NCI-H187 treated with DMSO at 0.1 percent for 48 hours (cell line): ENCODE measurements at places on chromosomes 12 and 14.

- DNase-seq, result no peak
Observed at GRCh38 chr14:57897144-57897748, 31.4 kb upstream of the SLC35F4 start.

DNA sequence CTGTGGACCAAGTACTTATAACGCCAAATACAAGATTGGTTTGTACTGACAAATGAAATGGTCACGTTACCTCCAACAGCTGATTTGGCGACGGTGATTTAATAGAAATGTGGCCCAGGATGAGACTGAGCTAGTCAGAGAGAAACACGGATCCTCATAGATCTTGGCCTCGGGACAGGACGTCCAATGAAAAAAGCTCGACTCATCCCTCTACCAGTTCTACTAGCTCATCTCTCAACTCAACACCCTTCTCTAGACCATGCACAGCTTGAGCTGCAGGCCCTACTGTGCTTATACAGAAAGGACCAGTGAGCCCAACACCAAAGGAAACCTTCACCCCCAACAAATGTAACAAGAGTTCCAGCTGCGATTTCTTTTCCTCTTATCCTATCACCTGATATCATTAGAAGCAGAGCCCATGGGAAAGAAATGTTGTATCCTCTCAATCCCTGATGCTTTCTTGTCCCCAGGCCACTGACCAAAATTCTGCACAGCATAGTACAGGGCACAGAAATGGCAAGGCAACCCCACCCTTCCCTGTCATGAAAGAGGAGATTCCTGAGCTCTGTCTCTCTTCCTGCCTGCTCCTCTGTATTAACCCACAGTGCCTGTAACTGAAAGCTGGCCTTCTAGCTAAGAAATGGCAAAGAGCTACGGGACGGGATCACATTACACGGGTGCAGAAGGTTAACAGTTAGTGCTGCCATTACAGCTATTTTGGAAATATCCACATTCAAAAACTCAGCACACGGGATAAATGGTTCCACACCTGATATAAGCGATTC lies 39.2 kb downstream of the DICER1 start:
- DNase-seq, result no peak

- peak; percentile 91 for DNase-seq
Observed at GRCh38 chr14:31950764-31951637, 126.1 kb upstream of the ARHGAP5 start.

DNA sequence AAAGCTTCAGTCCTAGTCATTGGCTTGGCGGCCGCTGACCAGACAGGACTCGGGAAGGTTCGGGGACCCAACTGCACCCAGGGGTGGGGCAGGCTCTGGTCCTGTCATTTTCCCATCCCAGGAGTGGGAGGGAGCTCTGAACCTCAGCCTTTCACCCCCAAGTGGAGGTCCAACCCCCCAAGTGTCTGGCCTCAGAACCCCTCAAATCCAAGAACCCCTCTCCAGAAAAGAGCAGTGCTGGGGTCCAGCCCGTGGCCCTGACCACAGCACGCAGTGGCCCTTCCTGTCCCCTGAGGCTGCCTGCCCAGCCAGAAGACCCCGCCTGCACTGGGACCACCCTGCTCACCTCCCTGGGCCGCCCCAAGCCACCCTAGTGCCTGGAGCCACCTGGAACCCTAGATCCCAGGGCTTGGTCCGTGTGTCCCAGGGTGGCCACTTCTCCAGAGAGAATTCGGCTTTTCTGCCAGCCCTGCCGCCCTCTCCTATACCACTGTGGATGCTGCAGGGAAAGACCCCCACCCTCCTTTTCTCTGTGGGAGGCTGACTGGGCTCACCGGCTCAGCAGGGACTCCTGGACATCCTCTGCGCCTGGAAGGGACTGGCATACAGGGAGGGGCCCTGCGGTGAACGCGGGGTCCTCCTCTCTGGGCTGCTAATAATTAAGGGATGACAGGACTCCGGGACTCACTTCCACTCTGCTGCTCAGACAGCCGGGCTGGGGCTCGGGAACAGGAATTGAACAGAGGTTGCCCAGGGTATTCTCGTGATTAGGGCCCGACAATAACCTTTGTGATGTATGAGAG lies 326.9 kb upstream of the SFSWAP start:
- no peak for DNase-seq

DNA sequence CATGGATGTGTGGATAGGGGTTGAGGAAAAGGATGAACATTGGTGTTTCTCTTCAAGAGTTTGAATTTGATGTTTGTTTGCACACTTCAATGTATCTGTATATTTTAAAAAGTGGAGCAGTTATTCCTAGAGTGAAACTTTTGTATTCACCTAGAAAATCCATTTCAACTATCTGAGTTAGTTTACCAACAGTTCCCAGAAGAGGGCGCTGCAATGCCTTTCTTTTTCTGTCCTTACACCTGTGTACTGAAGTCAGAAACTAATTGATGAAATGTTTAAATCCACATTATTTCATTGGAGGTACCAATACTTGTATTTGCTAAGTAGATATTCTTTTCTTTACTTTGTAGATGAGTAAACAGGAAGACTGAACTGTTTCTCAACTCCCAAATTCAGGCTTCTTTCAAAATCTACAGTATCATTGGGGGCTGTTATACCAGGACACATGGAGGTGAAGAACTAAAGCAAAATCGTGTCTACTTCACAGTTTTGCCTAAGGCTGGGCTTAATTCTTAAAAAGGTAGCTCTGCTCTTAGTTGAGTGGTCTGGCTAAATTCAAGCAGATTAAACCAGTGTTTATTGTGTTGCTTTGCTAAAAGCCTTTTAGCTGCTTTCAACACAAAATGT lies 26.6 kb upstream of the KLRB1 start:
- DNase-seq, result no peak

- DNase-seq, result no peak
Observed at GRCh38 chr14:99947695-99948094, 117.5 kb upstream of the EVL start.

GRCh38 chr12:124742678-124743077 lies 121.0 kb downstream of the SCARB1 start:
- no peak for DNase-seq

GRCh38 chr14:65206448-65207096 lies 104.3 kb upstream of the MAX start:
- DNase-seq, result no peak

GRCh38 chr14:71103662-71104484 lies 196.6 kb downstream of the PCNX1 start:
- DNase-seq, result peak; percentile 5

GRCh38 chr12:14982991-14983390 lies 10.1 kb downstream of the PDE6H start:
- DNase-seq, result no peak

- DNase-seq, result no peak
Observed at GRCh38 chr14:62886461-62886860, 158.8 kb downstream of the KCNH5 start.

GRCh38 chr12:12384571-12385340 lies 27.9 kb downstream of the BORCS5 start:
- DNase-seq, result no peak

DNA sequence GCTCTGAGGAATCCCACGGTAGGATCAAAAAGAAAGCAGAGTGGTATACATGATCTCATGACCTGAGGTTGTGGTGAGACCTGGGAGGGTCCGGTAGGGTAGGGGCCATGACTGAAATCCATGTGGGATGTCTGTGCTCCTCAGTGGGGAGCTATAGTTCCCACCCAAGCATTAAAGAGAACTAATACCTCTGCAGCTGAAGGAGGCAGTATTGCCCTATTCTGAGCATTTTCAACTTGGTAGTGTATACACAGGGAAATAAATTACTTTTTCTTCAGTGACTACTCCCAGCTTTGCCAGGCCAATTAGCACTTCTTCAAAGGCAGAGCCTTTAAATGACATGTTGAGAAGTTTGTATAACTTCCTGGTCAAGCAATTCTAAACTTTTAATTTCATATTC lies 613.8 kb downstream of the KCNH5 start:
- no peak for DNase-seq

- no peak for DNase-seq
Observed at GRCh38 chr14:77035267-77035666, 6.8 kb upstream of the IRF2BPL start.

DNA sequence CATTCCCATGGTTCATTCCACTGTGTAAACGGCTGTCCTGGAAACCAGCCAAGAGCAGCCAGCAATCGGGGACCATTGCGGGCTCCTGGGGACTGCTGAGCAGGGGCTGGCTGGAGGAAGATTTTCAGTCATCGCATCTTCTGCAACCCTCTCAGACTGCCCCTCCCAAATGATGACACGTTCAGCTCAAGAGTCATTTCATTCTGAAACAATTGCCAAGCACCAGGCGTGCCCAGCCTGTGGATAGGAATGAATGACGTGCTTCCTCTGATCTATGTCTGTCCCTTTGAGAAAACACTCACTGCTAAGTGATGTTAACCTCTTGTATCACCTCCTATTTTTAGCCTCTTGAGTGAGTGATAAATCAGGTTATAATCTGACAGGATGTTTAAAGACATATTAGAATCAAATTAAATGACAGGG lies 62.0 kb downstream of the NDUFA12 start:
- DNase-seq, result peak; percentile 51

DNA sequence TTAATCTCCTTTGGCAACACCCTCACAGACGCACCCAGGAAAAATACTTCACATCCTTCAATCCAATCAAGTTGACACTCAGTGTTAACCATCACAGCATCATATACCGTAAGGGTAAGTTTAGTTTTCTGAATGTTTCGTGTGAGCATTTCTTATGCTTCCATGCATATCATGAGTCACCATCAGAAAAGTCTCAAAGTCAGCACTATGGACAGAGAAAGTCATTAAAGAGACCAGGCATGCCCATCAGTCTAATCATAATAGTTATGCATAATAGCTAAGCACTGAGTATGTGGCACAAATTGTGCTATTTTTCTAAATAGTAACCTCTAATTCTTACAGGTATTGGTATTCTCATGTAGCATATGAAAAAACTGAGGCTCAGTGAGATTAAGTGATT lies 158.8 kb upstream of the PRMT8 start:
- DNase-seq, result no peak

DNA sequence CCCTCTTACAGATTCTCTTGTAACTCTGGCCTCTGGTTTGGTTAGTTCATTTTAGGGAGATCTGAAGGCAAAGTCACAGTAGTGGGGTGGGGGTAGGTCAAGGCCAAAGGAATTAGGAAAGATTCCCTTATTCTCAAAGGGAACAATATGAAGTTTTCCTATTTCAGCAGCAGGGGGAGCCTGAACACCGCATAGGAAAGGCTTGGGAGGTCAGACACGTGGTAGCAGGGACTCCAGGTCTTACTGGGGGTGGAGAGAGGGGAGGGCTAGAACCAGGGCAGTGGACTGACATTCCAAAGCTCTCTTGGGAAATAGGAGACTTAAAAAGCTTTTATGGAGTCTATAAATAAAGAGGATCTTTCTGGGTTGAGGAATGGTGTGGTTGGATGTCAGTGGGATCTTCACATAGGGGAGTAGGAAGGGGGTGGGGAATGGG lies 1.3 kb downstream of the ZC3H10 start:
- DNase-seq, result no peak

DNA sequence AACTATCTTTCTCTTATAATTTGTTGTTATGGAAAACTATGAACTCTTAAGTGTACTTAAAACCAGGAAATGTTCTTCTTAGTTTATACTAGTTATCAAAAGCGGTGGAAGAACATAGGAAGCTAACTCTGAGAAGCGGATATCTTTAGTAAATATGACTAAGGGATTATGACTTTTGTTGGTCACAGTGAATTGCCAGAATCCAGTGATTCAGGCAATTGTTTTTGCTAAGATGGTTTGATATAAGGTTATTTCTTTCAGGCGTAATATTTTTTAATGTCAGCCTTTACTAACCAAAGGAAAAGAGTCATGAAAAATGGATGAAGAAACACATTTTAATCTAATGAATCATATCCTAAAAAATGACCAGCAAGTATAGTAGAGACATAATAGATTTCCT lies 473.5 kb downstream of the FOXG1 start:
- DNase-seq, result no peak

GRCh38 chr14:93759719-93760307 lies 28.5 kb downstream of the PRIMA1 start:
- DNase-seq, result no peak

- no peak for DNase-seq
Observed at GRCh38 chr12:21818627-21819026, 44.1 kb upstream of the KCNJ8 start.

DNA sequence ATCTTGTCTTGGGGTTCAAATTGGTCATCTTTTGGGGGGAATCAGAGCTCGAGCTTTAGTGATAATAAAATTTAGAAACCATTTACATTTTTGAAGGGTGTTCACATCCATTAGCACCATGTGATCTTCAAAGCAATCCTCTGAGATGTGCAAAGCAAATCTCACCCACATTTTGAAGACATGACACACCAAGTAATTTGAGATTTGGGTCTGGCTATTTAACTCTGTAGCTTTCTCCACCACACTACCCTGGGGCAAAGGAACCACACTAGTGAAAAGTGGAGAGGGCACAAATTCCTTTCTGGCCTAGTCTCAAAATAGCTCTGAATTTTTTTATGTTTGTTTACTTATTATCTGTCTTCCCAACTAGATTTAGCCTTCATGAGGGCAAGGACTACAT lies 46.6 kb upstream of the TMEM233 start:
- DNase-seq, result no peak
